Kidney (tissue), 22 donors: ENCODE measurements at places on chromosomes 4 and X.

GRCh38 chr4:62706423-62706822, 1506.3 kb downstream of the ADGRL3 start:
- no peak for DNase-seq

GRCh38 chrX:1072637-1073377, 139.6 kb downstream of the CRLF2 start:
- no peak for DNase-seq

- peak; percentile 64 for DNase-seq
Measured at GRCh38 chr4:127781300-127782024, 660 bp upstream of the HSPA4L start.

DNA sequence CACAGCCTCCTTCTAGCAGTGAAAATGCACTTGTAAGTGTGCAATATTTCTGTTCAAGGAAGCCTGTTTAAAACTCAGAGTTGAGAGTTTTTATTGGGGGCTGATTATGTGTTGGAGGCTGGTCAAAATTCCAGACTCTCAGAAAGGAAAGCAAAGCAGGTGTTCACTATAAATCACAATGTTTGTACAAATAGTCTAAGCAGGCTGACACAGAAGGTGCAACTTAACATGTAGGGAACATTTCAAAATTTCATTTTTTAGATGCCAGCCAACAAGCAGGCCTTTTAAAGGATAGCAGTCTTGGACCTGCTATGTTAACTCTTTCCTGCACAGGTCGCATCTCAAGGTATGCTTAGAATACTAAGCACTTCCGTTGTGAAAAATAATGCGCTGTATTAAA, 112.3 kb upstream of the IL13RA1 start:
- peak; percentile 22 for DNase-seq

- DNase-seq: no peak
Measured at GRCh38 chr4:132479543-132479942, 669.6 kb upstream of the PCDH10 start.

DNA sequence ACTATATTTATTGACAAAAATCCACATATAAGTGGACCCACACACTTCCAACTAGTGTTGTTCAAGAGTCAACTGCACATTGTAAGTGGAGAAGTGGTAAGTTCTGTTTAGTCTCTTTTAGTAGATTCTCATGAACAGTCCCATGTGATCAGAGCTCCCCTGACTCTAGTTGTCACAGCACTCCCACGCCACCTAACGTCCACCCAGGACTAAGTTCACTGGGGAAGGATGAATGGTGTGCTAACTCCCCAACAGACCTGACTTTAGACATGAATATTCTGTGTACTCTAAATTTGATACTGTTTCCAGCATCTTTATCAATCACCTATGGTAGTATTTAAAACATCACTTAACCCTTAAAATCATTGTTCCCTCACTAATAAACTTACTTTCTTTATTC, 59.8 kb downstream of the PACRGL start:
- DNase-seq: no peak

DNA sequence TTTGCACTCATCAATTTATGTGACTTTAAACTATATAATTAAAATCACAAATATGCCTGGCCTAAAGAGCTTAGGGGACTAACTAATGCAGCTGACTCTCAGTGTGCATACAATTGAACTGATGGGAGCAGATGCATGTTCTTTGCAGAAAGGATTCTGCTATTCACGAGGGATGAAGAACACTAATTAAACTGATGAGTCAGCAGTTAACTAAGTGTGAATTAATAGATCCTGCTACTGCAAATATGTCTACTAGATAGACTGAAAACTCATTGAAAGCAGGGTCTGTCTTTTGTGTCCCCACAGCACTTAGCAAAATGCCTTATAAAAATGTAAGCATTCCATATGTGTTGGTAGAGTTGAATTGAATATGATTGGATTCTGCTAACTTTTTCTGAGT, 104.0 kb downstream of the SRPX start:
- no peak for DNase-seq

DNA sequence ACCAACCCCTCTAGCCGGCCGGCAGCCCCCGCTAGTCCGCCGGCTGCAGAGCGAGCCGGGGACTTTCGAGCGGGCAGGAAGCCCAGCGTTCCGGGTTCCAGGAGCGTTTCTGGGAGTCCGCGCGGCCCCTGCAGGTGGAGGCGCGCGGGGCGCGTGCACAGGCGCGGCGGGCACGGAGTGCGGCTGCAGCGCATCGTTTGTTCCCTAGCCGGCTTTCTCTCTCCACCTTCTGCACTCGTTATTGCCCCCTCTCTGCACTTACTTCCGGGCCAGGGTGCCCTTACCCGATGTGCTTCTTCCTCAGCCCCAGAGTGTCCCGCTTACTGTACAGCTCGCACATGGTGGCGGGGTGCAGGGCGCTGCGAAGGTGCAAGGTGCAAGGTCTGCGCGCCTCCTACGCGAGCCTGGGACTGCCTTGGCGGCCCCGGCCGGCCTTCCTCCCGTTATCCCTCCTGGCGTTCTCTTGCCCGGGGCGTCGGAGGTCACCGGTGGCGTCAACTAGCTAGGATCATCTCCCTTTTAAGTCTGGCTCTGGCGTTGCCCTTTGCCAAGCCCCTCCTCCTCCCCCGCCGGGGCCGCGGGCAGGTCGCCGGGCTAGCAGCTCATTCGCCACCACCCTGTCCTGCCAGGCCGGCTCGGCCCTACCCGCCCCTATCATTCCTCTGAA, at the start of gene ETNPPL:
ETNPPL (minus strand) TSS at position 495 of the 667 bp plus-strand sequence; CDS start at position 340, 155 bp downstream.
- DNase-seq: peak; percentile 74

GRCh38 chrX:95056901-95057300, 1382.9 kb downstream of the FAM133A start:
- DNase-seq: no peak

DNA sequence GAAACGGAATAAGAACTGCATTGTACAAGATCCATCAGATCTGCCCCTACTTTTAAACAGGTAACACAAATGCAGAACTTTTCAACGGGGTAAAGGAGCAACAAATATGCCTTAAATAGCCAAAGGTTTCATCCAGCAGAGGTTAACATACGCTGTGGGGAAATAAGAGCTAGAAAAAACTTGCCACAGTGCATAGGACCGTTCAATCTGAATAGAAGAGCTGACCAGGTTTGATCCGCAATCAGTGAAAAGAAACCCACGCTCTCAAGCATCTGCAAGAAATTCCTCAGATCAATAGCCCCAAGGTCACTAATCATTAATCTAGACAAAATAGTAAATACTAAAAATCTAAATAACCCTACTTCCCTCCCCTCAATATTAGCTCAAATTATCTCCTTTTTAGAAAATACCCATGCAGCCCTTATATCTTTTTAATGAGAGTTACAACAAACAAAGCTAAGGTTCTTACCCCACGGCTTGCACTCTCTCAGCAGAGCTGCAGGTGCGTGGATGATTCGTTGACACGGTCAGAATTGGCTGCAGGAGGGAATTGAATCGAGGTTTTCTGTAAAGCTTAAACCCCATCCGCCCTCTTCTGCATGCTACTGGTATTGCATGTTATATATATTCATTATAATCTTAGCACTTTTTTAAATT, at the start of gene TLR10:
TLR10 (minus strand) TSS at position 539 of the 657 bp plus-strand sequence. CDS start 7,400 bp downstream, outside the sequence.
- peak; percentile 41 for DNase-seq

- DNase-seq: no peak
Measured at GRCh38 chr4:4981827-4982226, 37.4 kb downstream of the CYTL1 start.

GRCh38 chr4:149166876-149167275, 648.8 kb downstream of the IQCM start:
- DNase-seq: peak; percentile 13

- DNase-seq: no peak
Measured at GRCh38 chr4:186657764-186658163, 65.9 kb downstream of the FAT1 start.

- DNase-seq: peak; percentile 86
Measured at GRCh38 chrX:55907968-55908607, 190.5 kb downstream of the RRAGB start.

GRCh38 chr4:141686879-141687278, 50.5 kb downstream of the IL15 start:
- DNase-seq: no peak

GRCh38 chr4:159702200-159702599, 599.3 kb downstream of the RAPGEF2 start:
- no peak for DNase-seq

- no peak for DNase-seq
Measured at GRCh38 chr4:38176165-38176564, 216.0 kb downstream of the PTTG2 start.

DNA sequence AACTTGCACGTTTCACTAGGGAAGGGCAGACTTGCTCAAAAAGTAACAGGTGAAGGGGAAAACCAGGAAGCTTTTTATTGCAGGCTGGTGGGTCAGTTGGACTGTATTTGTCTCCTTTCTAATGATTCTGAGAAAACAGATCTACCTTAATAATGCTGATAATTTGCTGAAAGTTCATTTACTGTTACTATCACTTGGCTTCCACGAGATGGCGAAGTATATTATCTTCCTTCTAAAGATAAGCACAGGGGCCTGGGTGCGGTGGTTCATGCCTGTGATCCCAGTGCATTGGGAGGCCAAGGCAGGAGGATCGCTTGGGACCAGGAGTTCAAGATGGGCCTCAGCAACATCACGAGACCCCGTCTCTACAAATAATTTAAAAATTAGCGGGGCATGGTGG, 16.4 kb downstream of the CCKAR start:
- no peak for DNase-seq

GRCh38 chr4:133498149-133498548, 349.1 kb downstream of the PCDH10 start:
- no peak for DNase-seq

DNA sequence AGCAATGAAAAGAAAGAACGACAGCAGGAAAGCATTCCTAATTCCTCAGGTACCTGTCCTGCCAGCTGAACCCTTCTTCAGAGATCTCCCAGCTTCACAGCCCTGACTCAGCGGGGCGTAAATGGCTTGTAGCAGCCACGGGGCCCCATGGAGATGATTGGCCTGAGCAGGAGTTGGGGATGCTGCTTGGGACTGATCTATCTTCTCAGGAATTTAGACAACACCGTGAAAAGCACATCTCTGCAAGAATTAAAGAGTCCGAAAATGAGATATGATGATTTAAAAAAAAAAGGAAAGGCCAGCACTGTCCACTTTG, 22.5 kb upstream of the SLC25A4 start:
- DNase-seq: no peak

- DNase-seq: peak; percentile 73
Measured at GRCh38 chr4:168917138-168917779, 92.8 kb downstream of the CBR4 start.

DNA sequence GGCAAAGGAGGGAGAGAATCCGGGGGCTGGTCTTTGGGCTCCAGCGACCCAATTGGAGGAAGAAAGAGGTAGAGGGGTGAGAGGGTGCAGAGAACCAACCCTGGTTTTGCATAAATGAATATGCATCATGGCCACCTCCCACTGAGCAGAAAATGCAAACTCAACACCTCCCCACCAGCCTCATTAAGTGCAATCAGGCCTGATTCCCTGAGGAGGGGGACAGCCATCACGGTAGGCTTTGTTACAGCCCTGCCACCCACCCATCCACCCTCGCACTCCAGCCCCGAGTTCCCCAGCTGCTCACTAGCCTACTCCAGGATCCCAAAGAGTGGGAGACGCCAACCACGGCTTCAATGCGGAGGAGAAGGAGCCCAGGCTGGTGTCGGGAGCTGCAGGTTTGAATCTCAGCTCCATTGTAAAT, 48.3 kb upstream of the MAN2B2 start:
- DNase-seq: no peak

DNA sequence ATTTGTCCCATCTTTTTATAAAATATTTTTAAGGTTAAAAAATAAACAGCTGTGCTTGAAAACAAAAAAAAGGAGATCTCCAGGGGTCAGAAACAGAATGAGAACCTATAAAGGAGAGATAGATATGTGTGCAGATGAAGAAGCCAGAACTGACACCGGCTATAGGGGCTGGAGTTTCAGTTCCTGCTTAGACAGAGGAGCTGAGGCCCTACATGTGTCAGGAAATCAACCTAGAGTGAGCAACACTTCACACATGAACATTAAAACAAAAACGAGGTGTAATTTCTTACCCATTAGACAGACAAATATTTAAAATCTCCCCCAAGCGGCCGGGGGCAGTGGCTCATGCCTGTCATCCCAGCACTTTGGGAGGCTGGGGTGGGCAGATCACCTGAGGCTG, 17.8 kb upstream of the HUWE1 start:
- no peak for DNase-seq

- peak; percentile 60 for DNase-seq
Measured at GRCh38 chr4:104942990-104943743, 203.5 kb upstream of the TET2 start.

- DNase-seq: no peak
Measured at GRCh38 chrX:125424536-125424935, 104.9 kb downstream of the TEX13C start.

- no peak for DNase-seq
Measured at GRCh38 chr4:121712001-121712651, 15.3 kb upstream of the ANXA5 start.

DNA sequence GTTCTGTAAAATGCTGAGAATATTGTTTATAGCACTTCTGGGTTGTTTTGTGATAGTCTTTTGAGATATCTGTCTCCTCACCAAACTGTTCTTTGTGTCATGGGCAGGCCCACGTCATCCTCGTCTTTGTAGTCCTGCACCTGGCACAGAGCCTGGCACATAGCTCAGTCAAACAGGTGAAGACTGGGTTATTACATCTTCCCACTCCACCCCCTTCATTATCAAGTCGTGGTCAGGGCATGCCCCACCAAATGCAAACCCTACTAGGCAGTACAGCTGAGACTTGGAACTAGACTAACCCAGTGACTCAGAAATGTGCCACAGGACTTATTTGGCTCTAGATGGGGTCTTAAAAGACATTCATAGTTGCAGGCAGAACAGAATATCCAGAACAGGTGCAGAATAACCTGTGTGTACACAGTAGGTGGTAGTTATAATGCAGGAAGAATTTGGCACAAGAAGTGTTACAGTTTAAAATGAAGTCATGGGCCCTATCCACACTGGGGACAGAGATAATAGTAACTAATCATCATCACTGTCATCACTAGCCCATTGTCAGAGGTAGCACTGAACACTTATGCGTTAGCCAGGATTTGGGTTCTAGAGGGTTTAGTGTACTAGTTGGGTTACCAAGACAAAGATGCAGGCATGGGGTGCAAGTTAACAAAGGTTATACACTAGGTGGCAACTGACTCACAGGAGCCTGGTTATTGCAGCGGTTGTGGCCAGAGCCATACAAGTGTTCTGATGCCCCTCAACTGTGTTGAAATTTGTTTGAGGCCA, 74.9 kb downstream of the TBL1X start:
- DNase-seq: no peak

GRCh38 chr4:122588453-122589238, 32.2 kb downstream of the IL21 start:
- DNase-seq: no peak
